ENCODE measurements at places on chromosomes 4 and X.

GRCh38 chrX:112555831-112556230 lies 123.9 kb downstream of the LHFPL1 start:
- ATAC-seq, result no peak

GRCh38 chr4:52915191-52915590 lies 53.1 kb downstream of the RASL11B start:
- no peak for ATAC-seq

DNA sequence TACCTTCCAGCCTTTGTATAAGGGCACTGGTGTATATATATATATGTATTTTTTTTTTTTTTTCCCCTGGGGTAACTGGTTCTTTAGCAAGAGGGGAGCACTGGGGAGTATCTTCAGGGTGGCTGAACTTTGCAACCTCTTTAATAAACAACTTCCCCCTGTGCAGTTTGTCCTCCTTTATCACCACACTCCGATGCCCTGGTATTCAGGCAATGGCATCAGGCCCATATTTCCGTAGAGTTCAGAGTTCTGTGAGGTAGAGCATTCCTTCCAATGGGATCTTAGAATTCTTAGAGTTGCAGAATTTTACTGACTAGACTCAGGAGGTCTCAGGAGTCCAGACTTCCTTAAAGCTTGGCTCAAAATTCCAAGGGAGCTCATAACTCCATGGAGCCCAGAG lies 24.6 kb downstream of the NYX start:
- ATAC-seq, result no peak

GRCh38 chrX:33379839-33380238 lies 168.5 kb upstream of the DMD start:
- no peak for ATAC-seq

DNA sequence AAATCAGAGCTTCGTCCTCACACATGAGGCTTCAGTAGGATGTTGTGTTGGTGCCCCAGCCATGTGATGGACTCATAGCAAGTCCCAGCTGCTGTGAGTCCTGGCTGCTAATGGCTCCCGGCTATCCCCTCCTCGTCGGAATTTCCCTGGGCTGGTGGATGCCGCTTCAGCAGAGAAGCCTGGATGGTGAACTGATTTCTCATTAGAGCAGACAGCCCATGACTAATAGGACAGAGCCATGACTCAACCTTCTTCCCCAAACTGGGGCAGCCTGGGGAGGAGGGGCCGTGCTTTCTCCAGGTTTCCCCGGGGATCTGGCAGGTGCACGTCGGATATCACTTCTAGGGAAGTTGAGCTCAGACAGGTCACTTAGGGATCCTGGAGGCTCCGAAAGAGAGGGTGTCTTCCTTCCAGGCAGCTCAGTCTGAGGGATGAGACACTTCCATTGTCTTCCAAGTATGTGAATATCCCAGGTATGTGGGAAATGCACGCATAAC lies 112.7 kb downstream of the ASMT start:
- no peak for ATAC-seq
